Hypothalamus (tissue), 51 donors: ENCODE measurements at places on chromosomes 5 and 9.

DNA sequence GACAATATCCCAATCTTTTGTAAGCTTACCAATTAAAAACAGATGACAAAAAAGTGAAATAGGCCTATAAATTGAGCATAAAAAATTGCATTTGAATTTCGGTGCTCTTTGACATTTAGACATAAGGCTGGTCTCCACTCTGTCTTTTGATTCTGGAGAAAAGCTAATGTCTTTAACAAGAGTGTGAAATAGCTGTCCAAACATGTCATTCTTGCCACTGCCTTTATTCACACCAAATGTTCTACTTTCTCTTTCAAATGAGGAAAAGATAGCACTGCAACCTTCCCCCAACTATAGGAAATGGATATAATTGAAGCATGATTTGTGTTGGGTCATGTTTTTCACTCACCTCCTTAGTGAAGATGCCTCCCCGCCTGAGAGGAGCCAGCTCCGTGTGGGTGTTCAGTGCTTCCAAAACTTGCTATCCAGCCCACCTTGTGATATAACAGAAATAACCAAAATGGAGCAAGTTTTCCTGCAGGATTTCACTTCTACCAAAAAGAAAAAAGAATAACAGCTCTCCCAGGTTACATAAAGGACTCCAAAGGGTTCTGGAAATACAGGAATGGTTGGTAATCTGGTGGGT is 55.2 kb upstream of the STK32A start:
- no peak for DNase-seq

GRCh38 chr9:72382405-72382804 is 17.4 kb upstream of the ZFAND5 start:
- DNase-seq: no peak

DNA sequence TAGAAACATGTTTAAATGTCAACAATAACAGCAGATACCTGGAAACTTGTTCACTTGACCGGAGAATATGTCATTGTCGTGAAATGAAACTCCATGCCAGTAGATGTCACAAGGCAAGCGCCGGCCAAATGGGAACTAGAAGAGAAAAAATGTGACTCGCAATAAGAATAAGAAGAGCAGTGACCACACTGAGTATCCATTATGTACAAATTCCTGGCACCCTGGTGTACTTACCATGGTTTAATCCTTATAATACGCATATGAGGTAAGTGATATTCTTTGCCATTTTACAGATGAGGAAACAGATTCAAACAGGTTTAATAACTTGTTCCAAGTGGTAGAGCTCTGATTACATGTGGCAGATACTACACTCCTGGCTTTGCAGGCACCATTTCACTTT is 53.9 kb downstream of the TTLL11 start:
- no peak for DNase-seq

- no peak for DNase-seq
Observed at GRCh38 chr9:113933671-113934070, 57.6 kb downstream of the ZNF618 start.

- DNase-seq: no peak
Observed at GRCh38 chr9:21730899-21731298, 71.5 kb upstream of the MTAP start.

GRCh38 chr5:169029661-169030274 is 271.2 kb downstream of the SLIT3 start:
- DNase-seq: no peak

DNA sequence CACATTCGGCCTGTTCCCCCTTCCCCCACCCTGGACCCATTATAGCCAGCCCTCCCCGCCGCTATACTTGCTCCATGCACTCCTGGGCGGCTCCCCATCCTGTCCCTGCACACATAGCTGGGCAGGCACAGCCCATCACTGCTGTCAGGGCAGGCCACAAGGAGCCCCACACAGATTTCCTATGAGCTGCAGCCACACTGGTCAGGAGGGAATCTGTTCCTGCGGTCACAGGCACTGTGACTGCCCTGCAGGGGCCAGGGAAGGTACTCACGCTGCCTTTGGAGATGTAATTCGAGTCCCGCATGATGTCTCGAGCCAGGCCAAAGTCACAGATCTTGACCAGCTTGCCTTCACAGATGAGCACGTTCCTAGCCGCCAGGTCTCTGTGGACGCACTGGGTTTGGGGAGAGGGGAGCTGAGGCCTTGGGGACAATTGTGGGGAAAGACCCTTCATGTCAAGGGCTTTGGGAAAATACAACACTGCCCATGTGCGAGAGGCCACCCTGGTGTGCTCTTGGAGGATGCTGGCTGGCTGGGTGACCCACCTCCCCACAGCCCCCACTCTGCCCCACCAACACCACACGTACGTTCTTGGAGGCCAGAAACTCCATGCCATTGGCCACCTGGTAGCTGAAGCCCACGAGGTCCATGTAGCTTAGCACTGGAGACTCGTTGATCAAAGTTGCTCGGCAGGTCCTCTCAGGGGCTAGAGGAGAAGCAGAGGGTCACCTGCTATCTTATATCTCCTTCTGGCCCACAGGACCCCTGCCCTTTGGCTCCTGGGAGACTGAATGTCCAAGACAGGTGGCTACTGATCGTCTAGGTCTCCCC is 34.5 kb upstream of the CSF1R start:
- DNase-seq: no peak

- no peak for DNase-seq
Observed at GRCh38 chr5:168989731-168990505, 311.0 kb downstream of the SLIT3 start.

GRCh38 chr5:181063514-181063913 is 23.4 kb downstream of the BTNL9 start:
- DNase-seq: no peak

DNA sequence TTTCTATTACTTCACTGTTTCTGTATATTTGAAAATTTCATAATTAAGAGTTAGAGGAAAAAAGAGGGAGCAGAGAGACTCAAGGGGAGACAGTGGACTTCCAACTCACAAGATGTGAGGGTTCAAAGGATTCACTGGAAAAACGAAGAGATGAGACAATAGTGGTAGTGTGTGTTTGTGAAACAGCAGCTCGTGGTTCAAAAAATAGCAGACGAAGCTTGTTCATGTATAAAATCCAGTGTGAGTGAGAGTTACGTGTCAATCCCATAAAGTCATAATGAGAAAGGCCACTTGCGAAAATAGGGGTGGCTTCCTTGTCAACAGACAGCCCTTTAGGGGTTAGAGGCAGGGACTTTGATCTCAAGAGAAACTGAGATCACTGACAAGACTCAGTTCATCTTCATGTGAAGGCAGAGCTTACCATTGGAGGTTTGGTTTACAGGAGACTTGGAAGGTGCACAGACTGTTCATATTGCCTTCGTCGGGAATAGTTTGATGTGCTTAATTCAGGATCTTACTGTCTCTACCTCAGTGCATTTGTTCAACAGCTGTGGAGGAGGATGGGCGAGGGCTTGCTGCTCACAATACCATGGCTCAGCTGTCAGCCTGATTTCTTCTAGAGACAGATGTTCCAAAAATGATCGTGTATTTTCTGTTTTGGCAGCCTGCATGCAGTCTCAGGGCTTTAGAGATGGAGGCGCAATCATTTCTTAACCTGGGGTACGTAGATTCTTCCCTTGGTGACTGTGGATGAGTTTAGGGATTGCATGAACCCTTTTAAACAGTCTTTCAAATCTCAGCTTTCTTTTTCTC is 105.7 kb upstream of the KLF9 start:
- no peak for DNase-seq

- no peak for DNase-seq
Observed at GRCh38 chr5:53039855-53040254, 50.7 kb downstream of the ITGA2 start.

DNA sequence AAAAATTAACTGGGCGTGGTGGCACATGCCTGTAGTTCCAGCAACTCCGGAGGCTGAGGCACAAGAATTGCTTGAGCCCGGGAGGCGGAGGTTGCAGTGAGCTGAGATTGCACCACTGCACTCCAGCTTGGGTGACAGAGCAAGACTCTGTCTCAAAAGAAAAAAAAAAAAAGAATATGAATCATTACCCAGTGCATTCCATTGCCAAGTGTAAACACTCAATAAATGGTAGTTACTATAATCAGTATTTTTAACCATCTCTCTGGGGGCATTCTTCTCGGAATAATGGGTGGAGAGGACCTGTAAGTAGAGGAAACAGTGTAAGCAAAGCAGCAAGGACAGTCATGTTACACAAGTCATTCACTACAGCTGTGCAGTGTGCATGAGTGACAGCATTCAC is 13.8 kb upstream of the RANBP17 start:
- no peak for DNase-seq

GRCh38 chr9:129773262-129774048 is 20.6 kb upstream of the PTGES start:
- no peak for DNase-seq

DNA sequence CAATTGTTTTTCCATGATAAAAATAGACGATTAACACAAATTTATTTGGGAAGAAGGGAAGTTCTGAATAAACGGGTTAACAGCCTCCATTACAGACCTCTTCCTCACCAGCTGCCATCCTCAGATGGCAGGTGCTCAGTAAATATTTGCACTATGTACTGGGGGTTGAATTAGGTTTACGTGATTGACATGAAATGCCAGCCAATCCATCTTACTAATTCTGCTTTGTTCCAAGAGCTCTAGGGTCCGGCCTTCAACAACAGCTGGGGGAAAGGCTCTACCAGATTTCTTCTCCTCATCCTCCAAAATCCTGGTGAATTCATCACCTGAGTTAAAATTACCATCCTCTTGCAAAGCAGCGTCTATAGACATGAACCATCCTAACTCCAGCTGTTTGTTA is 104.6 kb downstream of the MTX3 start:
- DNase-seq: no peak

- no peak for DNase-seq
Observed at GRCh38 chr9:15720861-15721260, 168.0 kb downstream of the CCDC171 start.

DNA sequence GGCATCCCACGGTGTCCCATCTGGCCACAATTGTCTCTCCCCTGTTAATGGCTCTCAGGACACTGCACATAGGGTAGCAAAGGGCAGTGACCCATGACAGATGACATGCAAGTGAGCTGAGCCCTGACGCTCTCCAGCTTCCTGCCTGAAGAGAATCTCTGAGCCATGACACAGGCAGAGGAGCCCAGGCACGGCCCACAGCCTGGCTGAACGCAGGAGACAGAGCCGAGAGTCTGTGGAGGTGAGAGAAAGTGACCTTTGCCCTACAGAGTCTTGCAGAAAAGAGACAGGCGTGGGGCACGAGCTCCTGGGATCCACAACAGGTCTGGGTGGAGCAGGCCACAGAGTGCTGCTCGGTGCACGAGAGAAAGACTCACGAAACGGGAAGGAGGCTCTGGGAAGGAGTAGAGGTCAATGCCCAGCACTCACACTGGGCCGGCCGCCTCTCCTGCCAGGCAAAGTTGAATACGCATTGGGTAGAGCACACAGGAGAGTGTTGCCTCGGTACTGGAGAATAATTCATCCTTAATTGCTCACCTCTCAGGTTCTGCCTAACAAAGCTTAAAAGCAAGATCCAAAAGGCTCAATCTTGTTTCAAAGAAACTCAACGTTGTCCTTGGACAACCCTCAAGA is 90.3 kb downstream of the MRPL36 start:
- no peak for DNase-seq

GRCh38 chr9:83655433-83655832 is 32.5 kb downstream of the IDNK start:
- no peak for DNase-seq

DNA sequence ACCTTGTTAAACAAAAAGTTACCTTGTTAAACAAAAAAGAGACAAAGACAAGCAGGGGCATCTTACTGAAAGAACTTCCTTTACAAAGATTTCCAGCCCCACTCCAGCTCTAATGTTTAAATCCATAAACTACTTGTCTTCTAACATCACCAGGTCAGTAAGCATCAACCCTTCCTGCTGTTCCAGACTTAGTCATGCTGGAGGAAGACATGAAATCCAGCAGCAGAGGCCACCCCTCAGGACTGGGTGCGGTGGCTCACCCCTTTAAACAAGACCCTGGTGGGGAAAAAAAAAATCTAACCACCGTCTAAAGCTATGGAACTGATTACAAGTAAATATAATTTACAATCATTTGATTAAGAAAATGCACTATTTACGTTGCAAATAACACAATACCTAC is 9.1 kb downstream of the PDCL start:
- DNase-seq: no peak

GRCh38 chr5:65721720-65722574 is at the start of the genes NLN and SGTB:
TSS of gene NLN (plus strand) at chr5:65722205. CDS start at chr5:65722374, 169 bp downstream.
TSS of gene SGTB (minus strand) at chr5:65722109. CDS start at chr5:65720807, 1,302 bp downstream.
- peak; percentile 55 for DNase-seq

- DNase-seq: no peak
Observed at GRCh38 chr5:41896230-41896629, 7.9 kb upstream of the RIMOC1 start.

- no peak for DNase-seq
Observed at GRCh38 chr5:149007174-149007573, 55.7 kb downstream of the SH3TC2 start.

GRCh38 chr9:72972636-72973035 is 19.8 kb upstream of the ALDH1A1 start:
- DNase-seq: no peak

GRCh38 chr5:111013011-111013410 is 58.5 kb upstream of the TSLP start:
- DNase-seq: no peak

DNA sequence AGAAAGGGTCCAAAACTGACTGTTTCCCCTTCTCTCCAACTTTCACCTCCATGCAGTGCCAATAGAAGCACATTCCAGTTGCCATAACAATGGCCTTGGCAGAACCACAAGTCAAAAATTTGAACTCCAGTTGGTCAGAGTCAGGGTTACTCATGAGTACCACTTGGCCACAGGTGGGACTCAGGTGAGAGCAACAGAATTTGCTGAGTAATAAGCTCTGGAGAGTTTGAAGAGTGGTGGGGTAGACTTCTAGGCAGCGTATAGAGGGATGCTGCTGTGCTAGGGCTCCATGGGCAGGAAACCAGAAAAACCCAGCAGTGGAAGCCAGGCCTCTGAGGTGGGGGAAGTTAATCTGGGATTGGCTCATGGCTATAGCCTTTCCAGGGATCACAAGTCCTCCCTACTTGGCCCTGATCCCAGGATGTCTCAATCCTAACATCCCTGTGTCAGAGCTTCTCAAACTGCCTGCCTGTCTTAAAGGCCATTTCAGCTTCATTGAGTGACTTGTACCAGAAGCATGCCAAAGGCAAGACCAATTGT is 30.2 kb downstream of the SNX18 start:
- no peak for DNase-seq

GRCh38 chr9:71683598-71684235 is 84.6 kb downstream of the CEMIP2 start:
- no peak for DNase-seq

DNA sequence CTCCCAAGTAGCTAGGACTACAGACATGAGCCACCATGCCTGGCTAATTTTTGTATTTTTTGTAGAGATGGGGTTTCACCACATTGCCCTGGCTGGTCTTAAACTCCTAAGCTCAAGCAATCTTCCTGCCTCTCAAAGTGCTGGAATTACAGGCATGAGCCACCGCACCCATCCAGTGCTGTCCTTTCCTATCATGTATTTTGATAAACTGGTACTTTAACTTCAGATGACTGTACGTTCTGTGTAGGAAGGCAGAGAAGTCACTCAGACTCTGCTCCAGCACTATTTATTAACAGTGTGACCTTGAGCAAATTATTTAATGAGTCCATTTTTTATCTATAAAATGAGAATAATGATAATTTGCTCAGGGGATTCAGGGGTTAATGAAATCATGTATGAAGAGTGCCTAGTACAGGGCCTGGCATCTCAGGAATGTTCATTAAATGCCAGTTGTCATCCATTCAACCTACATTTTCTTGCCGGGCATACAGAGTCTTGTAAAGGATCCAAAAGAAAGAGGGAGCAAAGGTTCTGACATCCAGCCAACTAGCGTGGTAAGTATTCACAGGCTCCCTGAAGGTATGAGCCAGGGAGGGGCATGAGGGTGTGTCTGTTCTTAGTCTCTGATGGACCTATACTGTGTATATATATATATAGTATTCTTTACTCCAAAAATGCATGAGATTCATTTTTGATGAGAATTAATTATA is 201.9 kb downstream of the PBX3 start:
- DNase-seq: no peak
